ENCODE measurements at places on chromosomes 16 and 17. TPM values are rescaled to one million over a fixed set of nuclear protein-coding genes. Genes with fewer than 3 reads are reported as not detected.

DNA sequence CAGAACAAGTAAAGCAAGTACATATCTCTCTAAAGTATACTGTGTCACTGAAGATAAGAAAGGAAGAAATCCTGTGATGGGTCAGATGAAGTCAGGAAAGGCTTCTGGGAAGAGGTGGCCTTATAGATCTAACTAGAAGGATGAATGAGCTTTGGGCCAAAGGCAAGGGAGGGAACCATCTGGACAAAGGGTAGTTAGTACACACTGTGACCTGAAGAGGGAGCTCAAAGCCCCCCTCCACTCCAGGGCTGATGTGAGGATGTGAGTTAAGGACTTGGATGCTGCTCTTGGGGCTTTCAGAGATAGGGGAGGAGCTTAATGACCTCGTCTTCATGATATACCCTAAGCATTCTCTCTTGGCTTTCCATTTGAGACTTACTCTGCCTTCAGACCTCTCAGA, 185.3 kb upstream of the CACNG3 start:
- no peak for DNase-seq

DNA sequence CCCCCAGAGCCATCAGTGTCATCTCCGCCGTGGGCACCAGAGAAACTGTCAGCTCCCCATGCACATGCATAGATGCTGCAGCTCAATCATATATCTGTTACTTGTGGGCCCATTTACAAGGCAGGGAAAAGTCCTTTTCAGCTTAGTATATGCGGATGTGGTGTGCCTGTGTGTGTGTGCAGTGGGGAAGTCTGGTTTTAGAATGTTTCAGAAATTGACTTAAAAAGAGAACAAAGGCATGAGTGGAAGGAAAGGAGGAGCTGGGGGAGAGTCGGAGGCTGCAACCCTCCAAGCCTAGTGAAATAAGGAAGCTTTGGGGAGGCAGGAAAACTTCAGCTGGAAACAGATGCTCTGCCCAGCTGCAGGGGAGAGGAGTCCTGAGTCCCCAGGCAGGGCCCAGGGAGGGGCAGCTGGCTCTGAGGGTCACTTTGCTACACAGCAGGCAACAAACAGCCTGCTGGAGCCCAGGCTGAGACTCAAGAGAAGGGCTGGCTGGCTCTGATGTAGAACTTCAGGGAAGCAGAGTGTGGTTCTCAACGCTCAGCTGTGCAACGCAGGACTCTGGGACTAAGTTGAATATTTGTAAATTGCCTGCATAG, 11.1 kb upstream of the CD300LD start:
- no peak for DNase-seq

- DNase-seq, result no peak
These were observed 224.3 kb downstream of the HS3ST4 start for GRCh38 chr16:25916037-25916436.

Gene HCRT
- total RNA-seq, result not detected

Gene PYCARD
- 3.2 TPM for total RNA-seq

Measured in psoas muscle (tissue), 8 donors.